ENCODE measurements at places on chromosomes 7 and 10.

DNA sequence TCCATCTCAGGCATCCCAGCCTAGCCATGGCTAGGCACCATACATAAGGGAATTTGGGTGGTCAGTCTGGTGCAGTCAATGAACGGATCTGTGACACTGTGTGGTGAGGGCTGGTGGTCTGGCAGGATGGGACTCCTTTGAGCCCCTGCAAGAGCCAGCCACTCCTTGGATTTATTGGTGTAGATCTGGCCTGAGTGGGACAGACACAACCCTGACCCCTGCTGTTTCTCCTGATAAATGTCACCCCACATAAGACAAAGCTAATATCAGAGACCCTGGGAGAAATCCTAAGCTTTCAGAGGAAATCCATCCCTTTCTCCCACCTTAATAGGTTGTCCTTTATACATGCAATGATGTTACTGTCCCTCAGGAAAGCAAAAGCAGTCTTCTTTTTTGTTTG lies 2.3 kb downstream of the FBXO24 start:
- DNase-seq, result no peak

DNA sequence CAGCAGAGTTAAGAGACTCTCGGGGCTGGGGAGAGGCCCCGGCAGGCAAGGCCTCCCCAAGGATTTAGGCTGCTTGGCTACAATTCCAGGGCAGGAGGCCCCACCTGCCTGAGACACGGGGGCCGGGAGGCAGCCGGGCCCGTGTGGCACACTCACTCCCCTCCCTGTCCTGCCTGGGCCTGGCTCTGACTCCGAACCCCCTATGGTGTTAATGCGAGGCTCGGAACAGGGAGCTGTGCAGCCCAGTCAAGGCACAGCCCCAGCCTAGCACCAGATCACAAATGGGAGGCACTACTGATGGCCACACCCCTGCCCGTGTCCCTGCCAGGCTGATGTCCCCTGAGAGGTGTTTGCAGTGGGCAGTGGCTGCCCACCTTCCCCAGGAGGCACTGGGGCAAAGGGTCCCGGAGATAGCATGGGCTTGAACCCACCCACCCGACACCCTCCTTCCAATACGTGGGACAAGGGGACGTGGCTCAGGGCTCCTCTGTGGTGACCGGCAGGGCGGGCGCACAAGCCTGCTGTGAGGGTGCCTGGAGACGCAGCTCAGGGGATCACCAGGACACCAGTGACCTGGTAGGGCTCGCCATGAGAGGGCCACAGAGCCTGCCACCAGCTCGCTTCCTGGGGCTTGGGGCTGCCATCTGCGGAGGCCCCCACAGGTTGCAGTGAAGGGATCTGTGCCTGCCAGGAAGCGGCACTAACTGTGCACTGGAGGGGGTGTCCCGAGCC lies 37.0 kb downstream of the DPYSL4 start:
- no peak for DNase-seq

DNA sequence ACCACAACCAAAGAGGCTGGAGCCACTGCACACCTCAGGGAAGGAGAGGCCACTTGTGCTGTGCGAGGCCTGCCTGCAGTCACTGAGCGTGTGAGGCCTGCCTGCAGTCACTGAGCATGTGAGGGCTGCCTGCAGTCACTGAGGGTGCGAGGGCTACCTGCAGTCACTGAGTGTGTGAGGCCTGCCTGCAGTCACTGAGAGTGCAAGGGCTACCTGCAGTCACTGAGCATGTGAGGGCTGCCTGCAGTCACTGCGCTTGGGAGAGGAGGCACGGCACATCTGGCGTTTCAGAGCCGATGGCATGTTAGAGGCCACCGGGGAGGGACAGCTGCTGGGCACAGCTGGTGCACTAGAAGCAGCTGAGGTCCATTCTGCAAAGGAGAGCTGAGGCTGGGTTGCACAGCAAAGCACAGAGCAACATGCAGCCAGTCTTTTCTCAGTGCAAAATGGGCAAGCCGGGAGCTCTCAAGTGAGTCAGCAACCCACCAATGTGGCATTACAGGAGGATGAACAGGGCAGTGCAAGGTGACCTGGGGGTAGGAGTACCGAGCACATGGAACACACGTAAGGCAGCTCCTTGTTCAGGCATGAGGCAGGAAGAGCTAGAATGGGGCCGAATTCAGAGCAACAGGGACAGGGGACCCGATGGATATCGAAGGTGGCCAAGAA lies 540.1 kb downstream of the PTPRN2 start:
- no peak for DNase-seq

- peak; percentile 78 for DNase-seq
Measured at GRCh38 chr7:17690030-17690429, 250.3 kb downstream of the SNX13 start.

DNA sequence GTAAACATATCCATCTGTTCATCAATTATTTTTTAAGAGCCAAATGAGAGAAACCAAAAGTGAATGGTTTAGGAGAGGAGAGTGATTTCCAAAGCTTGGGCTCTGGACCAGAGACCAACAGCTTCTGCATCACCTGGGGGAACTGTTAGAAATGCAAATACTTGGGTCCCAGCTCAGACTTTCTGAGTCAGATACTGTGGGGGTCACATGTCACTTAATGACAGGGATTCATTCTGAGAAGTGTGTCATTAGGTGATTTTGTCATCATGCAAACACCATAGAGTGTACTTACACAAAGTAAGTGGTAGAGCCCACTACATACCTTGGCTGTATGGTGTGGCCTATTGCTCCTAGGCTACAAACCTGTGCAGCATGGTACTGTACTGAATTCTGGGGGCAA lies 128.5 kb upstream of the PRR15 start:
- no peak for DNase-seq

DNA sequence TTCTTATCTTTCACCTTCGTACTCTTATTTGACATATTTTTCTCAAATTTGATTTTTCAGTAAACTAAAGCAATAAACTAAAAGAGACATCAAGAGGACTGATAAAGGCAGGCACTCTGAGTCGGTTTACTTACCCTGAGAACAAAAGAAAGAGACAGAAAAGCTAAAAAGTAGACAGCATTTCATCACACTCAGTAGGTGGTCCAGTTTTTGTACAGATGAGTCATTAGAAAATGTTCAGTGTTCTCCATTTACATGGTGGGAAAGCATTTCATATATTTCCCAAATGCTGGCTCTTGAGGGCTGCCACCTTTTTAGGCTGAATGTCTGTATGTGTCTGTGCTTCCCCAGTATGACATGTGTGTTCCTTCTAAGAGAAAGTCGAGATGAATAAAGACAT lies 52.7 kb downstream of the NHLRC2 start:
- DNase-seq, result peak; percentile 41

DNA sequence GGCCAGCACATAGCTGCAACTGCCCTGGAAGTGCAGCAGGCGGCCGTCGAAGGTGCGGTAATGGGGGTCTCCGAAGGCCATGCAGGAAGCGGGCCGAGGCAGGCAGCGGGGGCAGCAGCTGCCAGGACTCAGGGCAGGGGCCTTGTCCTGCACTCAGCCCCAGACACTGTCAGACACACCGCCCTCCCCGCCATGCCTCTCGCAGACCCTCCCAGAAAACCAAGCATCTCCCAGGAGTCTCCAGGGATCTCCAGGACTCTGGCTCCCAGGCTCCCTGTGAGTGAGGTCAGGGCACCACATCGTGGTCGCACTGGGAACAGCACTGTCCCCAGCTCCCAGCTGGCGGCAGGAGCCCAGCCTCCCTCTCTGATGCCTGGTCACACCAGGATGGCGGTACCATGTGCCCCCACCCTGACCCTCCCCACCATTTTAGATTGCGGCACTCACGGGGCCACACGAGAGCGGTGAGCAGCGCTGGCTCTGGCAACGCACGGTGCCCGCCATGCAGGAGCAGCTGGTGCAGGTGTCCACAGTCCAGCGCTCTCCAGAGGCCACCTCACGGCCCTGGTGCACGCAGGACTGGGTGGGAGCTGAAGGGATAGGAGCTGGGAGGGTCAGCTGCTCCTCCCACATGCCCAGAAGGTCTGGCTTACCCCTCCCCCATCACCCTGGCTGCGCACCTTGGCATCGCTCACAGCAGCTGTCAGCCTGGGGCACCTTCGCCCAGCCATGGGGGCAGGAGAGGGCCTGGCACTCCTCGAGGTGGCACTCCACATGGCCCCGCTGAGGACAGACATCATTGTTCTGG lies 17.5 kb downstream of the ATP6V1F start:
- DNase-seq, result peak; percentile 28

GRCh38 chr7:131355917-131356777 lies 28.5 kb downstream of the MKLN1 start:
- DNase-seq, result no peak

GRCh38 chr7:31336202-31337001 lies 4.1 kb downstream of the NEUROD6 start:
- DNase-seq, result no peak

DNA sequence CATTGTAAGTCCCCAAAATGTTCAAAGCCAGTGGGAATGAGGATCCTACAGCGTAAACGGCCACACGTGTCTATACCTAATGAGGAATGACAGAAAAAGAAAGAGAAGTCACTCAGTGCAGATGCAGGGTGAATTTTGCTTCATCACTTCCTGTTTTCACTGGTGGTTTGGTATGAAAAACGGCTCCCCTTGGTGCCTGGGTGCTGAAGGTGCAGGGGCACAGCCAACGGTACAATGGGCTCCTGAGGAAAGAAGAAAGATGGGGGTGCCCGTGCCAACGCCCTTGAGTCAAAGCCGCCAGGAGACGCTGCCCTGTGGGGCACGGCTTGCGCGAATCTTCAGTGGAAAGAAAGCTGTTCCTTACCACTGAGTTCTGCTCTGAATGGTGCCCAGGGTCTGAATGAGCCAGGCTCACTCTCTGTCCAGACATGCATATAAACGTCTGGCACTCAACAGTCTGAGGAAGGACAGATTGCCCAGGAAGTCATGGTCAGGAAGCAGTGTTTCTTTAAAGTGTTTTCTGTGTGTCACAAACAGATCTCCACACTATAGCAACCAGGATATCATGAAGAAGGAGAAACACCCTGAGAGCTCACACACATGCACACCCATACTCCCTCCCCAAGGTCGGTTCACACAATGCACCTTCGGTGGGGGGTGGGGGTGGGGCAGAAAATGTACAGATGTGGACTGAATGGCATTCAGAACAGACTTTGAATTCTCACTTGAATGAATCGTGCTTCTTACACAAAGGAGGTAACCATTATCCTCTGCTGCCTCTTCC lies 105.8 kb downstream of the ELMO1 start:
- no peak for DNase-seq

DNA sequence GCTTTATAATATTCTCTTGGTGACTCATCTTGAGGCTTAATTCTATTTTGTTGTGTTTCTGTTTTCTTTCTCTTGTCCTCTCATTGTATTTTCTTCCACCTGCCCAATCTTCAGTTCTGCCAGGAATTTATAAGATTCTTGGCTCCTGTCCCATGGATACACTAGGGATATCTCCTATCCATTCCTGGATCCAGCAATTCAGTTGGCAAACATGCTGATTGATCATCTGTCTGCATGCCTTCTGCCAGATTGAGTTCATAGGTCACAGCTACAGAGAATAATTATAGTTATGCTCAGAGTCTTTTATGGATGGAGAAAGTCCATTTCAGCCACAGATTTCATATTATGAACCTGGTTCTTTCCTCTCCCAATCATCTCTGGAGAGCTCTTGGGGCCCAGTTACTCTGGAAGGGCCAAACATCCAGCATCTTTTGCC lies 140.4 kb upstream of the MAGI2 start:
- DNase-seq, result no peak

GRCh38 chr10:8498881-8499280 lies 444.4 kb downstream of the GATA3 start:
- no peak for DNase-seq

DNA sequence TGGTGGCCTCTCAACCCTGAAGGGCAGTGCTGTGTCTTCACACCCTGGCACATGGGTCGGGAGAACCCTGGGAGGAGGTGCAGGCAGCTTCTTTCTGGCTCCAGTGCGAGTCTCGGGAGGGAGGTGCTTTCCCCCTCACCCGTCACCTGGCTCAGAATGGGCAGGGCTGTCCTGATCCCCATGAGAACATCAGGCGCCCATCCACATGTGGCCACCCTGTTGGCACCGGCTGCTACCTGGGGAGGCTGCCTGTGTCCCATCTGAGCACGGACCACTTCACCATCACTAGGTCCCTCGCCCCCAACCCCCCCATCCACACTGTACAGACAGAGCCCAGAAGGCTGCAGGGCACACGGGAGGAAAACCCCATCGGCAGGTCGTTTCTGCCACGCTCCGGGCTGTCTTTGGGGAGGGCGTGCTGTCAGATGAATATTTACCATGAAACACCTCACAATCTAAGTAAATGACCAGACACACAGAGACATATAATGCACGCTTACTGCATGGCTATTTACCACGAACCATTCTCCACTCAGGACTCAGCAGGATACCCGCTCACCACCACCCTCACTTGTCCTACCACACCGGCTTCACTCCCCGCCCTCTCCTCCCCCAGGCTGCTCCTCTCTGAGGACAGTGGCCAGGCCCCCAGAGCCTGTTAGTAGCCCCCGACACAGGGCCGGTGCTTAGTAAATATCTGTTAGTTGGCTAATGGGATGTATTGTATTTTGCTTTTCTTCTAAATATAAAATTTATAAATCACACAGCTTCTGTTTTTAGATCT lies 282.2 kb downstream of the DNAJB6 start:
- no peak for DNase-seq

DNA sequence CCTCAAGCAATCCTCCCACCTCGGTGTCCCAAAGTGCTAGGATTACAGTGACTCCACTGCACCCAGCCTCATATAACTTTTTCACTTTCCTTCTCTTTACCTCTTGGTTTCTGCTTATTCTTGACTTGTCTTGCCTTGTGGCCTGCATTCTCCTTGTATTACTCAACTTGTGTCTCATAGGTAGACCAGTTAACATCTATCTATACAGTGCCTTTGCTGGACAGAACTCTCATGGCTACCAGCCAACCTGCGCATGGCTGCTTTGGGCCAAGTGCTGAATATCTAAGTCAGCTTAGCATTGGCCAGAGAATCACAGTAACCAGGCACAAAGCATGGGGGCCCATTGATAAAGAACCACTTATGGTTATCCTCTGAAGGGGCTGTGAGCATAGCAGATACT lies 42.6 kb upstream of the ZNRF2 start:
- DNase-seq, result no peak

- DNase-seq, result no peak
Measured at GRCh38 chr10:125236091-125236490, 75.7 kb upstream of the CTBP2 start.

GRCh38 chr10:36303896-36304295 lies 661.8 kb upstream of the FZD8 start:
- no peak for DNase-seq

- DNase-seq, result no peak
Measured at GRCh38 chr10:1169981-1170866, 114.0 kb downstream of the WDR37 start.

All from fibroblast of skin of left quadriceps (primary cell).